CD4-positive, alpha-beta T cell treated with Interleukin-17A for 4 hours (primary cell): ENCODE measurements at places on chromosomes 7 and 10.

- DNase-seq: no peak
These were observed 92.8 kb downstream of the VWC2 start for GRCh38 chr7:49866076-49866735.

GRCh38 chr7:98372993-98373392, 27.9 kb downstream of the BAIAP2L1 start:
- DNase-seq: no peak

DNA sequence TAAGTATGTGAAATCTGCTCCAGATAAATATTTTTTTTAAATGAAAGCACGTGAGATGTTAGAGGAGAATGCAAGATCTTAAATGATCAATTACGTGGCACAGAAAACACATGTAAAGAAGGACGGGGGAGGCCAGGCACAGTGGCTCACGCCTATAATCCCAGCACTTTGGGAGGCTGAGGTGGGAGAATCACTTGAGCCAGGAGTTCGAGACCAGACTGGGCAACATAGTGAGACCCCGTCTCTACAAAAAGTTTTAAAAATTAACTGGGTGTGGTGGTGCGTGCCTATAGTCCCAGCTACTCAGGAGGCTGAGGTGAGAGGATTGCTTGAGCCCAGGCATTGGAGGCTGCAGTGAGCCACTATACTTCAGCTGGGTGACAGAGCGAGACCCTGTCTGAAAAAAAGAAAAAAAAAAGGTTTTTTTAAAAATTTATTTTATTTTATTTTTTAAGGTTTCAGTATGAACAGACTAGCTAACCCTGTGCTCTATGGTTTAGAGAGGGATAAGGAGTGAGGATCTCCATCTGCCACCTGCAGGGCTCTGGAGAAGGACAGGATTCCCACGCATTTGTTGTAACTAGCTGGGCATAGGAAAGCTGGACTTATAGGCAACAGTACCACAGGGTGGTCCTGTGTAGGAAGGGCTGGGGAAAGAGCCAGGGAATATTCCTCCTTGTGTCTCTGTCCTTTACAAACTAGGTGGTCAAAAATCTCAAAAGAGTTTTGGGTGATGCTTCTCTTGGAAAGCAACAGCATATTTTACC, 113.2 kb downstream of the SPAG6 start:
- no peak for DNase-seq

GRCh38 chr7:108997480-108997879, 427.8 kb downstream of the DNAJB9 start:
- no peak for DNase-seq

DNA sequence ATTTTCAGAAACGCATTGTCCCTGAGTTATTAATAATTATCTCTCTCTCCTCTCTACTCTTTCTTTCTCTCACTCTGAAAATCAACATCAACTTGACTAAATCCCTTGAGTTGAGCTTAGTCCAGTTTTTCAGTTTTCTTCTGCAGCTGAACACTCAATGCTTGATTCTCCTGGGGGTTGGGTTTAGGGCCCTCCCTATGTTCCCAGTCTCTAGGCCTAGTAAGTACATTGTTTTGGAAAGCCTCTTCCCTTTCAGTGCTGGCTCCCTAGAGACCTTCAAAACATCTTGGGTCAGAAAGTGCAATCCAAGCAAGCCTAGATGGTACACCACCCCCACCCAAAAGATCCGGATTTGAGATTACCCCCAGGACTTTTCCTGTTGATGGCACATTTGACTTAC, 488.5 kb downstream of the LRMDA start:
- DNase-seq: no peak

- no peak for DNase-seq
These were observed 13.6 kb downstream of the STAMBPL1 start for GRCh38 chr10:88893611-88894010.

DNA sequence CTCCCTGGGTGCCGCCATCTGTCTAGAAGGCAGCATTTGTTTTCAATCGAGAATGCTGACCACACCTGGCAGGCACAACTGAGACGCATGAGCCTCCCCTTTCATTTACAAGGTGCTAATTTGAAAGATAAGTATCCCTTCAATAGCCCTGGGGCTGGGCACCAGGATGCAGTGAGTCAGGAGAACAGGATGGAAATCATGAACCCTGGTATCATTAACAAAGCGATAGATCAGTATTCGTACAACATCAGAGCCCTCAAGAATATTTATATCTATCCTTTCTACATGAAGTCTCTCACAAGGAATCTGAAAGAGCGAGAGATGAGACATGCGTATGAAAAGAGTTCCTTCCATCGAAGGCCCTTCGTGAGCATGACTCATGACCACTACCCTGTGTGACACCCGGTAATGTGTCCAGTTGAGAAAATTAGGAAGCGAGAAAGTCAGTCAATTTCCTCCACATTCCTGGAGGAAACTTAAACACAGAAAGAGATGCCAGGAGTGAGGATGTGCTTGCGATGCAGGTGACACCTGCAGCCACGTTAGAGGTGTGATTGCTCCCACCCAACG, 123.1 kb upstream of the PITRM1 start:
- DNase-seq: no peak
